Forelimb muscle (tissue), 1 donor: ENCODE measurements at places on chromosomes 11 and 22. TPM values are rescaled to one million over a fixed set of nuclear protein-coding genes. Genes with fewer than 3 reads are reported as not detected.

DNA sequence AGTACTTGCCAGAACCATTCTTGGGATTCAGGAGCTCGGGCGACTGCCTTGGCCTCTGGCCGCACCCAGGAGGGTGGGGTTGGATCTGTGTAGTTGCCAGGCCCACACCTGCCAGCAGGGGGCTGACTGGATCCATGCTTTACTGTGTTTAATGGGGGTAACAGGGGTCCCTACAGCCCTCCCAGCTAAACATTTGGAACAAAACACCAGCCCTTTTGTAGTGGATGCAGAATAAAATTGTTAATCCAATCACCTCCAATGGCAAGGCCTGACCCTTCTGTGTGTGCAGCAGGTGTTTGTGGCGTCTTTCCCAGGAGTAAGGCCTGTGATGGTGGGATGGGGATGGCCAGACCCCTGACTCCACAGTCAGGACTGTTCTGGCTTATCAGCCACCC is 22.5 kb downstream of the SUN2 start:
- DNase-seq = no peak

RBMXL2 gene
- not detected for polyA plus RNA-seq

- no peak for DNase-seq
These were observed 74.7 kb downstream of the ADAMTS15 start for GRCh38 chr11:130523166-130523565.

DDI1 gene
- not detected for polyA plus RNA-seq

GRCh38 chr11:104688731-104689130 is 209.5 kb downstream of the CASP12 start:
- no peak for DNase-seq

DNA sequence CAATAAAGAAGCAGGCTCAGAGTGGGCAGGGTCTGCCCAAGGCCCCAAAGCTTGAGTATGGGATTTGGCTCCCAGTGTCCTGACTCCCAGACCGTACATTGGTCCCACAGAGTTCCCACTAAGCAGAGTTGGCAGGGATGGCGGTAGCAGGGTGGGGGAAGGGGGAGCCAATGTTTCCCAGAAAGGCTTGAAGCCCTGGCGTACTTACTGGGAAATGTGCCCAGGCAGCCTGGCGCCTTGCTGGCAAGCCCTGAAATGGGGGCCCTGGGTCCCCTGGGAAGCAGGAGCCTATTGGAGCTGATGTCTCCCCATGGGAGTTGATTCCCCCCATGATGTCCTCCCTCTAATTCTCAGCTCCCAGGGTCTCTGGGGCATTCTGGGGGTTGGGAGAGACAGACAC is 9.3 kb downstream of the ARHGEF17 start:
- no peak for DNase-seq

GRCh38 chr11:113806406-113806805 is 26.8 kb downstream of the CLDN25 start:
- no peak for DNase-seq

DNA sequence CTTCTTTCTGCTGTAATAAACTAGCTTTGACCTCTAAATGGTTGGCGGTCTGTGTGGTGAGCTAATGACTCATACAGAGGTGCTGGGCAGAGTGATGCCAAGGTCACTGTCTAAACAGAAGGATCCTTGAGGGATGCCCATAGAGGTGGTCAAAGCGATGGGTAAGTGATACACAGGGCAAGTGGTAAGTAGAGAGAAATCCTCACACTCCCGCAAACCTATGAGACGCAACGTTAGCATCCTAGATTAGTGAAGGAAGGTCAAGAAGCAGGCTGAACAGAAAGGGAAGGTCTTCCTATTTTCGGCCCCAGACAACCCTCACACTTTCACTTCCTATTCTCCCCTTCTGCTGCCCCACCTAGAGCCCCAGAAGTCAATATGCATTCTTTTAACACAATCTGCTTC is 65.6 kb upstream of the SESN3 start:
- no peak for DNase-seq

GGT1 gene
- polyA plus RNA-seq = 3.5 TPM

DNA sequence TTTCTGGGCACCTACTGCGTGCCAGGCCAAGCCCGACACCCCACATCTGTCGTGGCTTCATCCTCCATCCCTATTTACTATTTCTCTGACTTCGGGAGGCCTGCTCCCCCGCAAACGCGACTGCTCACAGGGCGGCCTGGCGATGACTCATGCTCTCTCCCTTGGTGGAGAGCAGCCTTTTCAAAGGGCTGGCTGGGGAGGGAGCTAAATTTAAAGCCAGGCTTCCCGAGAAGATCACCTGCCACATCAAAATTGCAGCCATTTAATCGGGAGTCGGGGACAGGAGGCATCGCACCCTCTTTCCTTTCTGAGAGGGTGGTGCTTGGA is 24.9 kb upstream of the SHISAL1 start:
- no peak for DNase-seq
